Activated T-cell treated with anti-CD3 and anti-CD28 coated beads for 4 hours (primary cell): ENCODE measurements at places on chromosomes 7 and 10.

- DNase-seq, result no peak
Observed at GRCh38 chr7:130560972-130561371, 69.1 kb downstream of the MEST start.

- DNase-seq, result no peak
Observed at GRCh38 chr10:119700321-119700954, 25.4 kb upstream of the INPP5F start.

GRCh38 chr7:96093435-96093834 is 228.5 kb downstream of the SLC25A13 start:
- DNase-seq, result no peak

GRCh38 chr7:125775317-125775716 is 845.7 kb upstream of the POT1 start:
- no peak for DNase-seq

DNA sequence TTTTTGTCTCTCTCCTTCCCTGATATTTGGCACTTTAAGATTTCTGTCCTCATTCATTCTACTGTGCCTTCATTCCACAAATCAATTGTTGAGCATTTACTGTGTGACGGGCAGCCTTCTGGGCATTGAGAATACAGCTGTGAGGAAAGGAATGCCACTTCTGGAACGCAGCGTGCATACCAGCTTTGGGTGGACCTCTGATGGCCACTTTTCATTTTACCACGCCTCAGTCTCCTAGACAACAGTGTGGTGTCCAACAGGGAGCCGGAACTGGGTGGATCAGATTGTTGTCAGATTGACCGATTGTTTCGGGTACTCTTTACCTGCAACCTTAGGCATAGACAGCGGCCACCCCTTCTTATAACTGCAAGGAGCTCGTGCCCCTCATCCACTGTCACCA is 222.7 kb upstream of the DPP6 start:
- DNase-seq, result no peak

DNA sequence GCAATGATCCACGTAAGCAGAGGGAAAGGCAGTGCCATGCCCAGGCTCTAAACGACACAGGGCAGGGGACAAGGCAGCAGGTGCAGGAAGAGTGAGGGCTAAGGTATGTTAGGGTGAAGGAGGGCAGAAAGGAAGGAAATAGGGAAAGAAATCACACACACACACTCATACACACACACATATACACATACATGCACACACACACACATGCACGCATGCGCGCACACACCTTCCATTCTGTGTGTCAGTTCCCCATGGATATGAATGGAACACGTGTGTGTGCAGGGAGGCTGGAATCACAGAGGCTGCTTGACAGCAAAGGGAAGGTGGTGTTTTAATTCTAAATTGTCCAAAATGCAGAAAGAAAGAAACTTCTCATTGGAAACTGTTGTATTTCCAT is 6.2 kb upstream of the PHYH start:
- DNase-seq, result no peak
